ENCODE measurements at places on chromosomes 3 and 15.
A peak's percentile ranks its signal among the peaks of the same experiment; 100 is the strongest.

GRCh38 chr15:69154684-69155083 is 5.8 kb upstream of the GLCE start:
- DNase-seq = no peak

DNA sequence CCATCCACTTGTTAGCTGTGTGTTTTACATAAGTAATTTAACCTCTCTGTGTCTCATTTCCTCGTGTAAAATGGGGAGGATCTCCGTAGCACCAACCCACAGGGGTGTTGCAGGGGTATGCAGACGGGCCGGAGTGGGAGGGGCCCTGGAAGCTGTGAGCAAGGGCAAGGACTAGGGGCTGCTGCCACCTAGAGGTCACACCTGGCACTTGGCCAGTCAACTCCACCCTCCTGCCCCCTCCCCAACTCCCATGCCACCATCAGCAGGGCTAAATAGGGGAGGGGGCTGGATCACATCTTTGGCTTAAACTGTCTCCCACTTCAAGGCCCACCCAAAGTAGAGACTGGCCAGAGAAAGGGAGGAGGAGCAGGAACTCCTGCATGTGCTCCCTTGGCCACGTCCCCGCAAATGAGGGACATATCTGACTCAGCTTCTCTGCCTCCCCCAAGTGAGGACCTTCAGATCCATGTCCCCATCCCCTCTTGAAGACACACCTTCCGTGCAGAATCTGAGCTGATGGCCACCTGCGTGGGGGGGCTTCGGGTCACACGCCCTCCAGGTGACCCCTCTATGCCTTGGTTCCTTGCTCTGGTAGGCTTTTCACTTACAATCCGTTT is 2.6 kb downstream of the CCDC9B start:
- peak; percentile 82 for DNase-seq

DNA sequence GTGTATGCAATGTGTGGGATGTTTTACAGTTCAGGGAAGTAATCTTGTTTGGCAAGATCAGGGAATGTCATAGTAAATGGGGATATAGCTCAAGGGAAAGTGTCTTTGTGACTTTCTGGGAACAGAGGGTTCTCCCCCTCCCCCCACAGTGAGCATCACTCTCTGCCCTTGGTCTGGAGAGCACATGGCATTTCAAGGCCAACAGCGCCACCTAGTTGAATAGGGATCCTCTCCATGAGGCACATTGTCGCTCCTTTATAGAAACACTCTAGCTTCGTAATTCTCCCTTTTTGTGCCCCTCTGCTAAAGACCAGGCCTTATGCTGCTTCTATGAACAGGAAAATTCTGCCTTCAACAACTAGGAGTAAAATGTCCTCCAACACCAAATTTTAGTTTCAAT is 37.1 kb upstream of the ARNT2 start:
- no peak for DNase-seq

- DNase-seq = no peak
These were observed 54.9 kb upstream of the PRR20G start for GRCh38 chr3:127342735-127343134.

DNA sequence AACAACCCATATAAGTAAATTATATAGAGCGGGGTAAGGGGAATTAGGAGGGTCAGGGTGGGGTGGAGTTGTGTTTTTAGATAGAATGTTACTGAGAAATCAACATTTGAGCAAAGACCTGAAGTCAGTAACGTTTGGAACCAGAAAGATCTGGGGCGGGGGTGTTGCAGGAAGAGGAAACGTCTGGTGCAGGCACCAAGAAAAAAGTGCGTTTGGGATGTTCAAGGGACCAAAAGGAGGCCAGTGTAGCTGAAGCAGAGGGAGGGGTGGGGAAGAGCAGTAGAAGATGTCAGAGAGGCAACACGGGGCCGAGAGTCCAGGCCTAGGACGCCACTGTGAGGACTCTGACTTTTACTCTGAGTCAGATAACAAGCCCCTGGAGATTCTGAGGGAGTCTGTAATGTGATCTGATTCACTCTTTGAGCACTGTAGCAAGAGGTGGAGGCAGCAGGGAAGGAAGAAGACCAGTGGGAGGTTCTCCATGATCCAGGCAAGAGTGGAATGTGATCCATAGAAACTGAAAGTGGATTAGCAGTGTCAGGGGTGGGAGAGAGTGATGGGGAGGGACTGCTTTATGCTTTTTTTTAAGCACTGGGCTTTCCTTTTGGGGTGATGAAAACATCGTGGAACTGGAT is 179.3 kb upstream of the CHRM5 start:
- no peak for DNase-seq

- no peak for DNase-seq
These were observed 76.6 kb downstream of the RPL39L start for GRCh38 chr3:187062526-187063177.

GRCh38 chr3:29486096-29486495 is 205.2 kb downstream of the RBMS3 start:
- DNase-seq = no peak

DNA sequence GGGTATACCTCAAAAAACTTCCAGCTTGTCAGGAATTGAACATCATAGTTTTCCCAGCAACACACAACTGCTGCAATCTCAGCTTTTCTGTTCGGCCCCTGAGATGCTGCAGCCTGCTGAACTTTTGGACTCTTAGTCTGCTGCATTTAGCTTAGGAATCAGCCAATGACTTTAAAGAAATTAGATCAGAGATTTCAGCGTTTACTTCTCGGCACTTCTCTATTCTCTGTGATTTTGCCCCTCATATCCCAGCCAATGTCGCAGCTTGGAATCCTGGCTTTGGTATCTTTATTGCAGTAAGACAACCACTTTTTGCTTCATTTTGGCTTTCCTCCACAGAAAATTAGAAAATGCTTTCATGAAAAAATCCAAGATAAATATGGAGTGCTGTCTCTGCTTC is 86.3 kb upstream of the MCTP2 start:
- no peak for DNase-seq

DNA sequence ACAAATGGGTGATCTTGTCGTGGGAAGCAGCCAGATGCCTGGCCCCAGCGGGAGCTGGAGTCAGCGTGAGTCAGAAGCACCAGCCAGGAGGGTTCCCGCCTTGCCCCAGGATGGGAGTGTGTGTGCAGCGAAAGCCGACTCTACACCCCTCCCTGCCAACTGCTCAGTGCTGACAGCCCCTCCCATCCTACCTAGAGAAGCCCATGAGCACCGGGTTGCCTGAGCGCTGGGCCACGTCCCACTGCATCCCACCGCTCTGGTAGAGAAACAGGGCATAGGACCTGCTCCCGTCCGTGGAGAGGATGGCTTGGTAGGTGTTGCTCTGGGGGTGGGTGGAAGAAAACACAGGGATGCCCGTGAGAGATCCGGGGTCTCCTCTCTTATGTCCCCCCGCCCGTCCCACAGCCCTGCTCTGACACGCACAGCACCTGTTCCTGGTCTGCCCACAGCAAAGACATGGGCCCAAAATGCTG is 42.9 kb downstream of the MUC4 start:
- no peak for DNase-seq

- DNase-seq = no peak
These were observed 185.8 kb downstream of the KCNH8 start for GRCh38 chr3:19334120-19334519.

DNA sequence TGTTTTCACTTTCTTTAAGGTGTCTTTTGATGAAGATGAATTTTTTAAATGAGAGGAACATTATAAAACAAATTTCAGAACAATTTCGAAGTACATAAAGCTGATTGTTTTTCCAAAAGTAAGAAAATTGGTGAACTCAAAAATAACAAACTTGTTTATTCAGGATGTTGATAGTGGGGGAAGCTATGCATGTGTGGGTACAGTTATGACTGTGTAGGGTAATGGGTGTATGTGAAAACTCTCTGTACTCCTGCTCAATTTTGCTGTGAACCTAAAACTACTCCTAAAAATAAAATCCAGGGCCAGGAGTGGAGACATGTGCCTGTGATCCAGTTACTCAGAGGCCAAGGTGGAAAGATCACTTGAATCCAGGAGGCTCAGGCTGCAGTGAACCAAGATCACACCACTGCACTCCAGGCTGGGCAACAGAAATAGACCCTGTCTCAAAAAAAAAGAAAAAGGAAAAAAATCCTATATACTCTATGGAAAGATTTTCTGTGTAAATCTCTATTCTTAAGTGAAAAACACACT is 37.2 kb downstream of the PIK3CB start:
- no peak for DNase-seq

DNA sequence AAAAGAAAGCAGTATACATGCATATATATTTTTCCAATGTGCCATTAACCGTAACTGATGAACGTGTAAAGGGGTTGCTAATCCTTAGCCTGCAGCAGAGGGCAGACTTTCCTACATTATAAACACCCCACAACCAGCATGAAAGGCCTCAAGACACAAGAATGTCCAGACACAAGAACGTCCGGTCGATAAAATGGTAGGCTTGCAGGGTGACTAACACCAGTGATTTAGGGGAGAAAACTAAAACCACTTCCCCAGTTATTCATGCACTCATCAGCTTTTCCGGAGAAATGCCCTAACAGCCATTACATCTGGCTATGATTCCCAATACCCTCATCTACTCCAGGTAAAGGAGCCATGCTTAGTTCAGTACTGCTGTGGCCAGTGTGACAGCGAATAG is 57.4 kb downstream of the LRTM1 start:
- no peak for DNase-seq

GRCh38 chr3:161879470-161879869 is 382.9 kb downstream of the OTOL1 start:
- DNase-seq = no peak

GRCh38 chr15:56454836-56455235 is 10.1 kb downstream of the MNS1 start:
- no peak for DNase-seq

GRCh38 chr15:56325186-56325585 is 40.0 kb upstream of the TEX9 start:
- no peak for DNase-seq

GRCh38 chr3:143775459-143775858 is 72.8 kb downstream of the SLC9A9 start:
- no peak for DNase-seq

DNA sequence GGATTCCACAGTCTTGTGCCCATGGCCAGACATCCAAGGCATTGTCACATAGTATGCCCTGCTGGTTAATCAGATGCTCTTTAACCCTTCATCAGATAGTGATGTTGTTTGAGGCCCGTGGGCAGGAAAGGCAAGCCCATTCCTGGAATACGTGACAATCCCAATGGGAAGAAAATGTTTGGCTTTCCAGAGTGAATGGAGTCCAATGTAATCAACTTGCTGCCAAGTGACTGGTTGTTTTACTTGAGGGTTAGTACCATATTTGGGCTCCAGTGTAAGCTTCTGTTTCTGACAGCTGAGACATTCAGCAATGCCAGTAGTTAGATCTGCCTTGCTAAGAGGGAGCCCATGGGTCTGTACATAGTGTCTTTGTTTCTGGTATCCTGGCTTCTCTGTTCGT is 31.3 kb downstream of the RPL39L start:
- no peak for DNase-seq

DNA sequence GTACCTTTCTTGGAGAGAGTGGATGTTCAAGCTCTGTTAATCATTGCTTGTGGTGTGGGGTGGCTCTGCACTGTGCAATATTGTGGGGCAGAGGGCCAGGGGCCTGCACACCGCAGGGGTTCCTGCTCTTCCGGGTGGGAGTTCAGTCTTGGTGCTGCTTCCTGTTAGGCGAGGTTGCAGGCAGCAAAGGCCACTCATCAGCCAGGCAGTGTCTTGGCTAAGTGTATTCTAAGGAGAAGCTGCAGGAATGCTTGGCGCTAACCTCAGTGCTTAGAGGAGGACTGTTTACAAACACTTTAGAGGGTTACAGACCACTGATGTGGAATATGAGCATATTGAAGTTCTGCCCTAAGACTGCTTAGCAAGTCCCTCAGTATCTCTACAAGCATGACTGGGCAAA is 81.7 kb downstream of the CEP63 start:
- DNase-seq = no peak

DNA sequence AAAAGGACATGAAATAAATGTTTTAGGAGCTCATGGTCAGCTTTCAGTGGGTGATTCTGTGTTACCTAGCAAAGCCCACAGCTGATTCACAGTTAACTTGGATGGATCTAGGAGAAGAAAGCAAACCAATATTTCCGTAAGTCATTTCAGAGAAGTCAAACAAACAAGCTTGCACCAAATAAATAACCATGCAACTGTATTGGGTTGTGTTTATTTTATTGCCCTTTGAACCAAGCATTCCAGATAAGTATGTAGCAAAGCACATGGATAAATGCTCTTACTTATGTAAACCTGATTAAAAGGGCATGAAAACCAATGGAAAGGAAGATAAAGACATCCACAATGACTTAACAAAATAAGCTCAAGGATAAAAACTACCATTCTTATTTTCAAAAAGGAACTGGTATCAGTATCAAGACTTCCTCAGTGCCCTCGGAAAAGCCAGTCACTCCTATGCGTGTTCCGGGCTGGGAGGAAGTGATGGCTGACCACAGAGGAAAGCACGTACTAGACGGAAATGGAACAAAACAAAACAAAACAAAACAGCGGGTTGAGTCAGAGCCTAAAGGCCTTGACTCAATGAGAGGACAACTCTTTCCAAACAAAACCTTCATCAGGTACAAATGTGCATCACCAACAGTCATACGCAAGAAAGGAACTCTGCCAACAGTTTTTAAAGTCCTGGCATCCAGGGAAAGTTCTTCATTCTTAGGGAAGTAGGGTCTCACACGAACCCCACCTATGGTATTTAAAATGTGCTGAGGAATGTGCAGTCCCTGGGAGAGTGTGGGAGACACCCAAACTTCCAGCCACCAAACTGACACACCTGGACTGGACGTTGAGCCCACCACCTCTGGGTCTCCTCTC is 103.3 kb downstream of the SNRK start:
- DNase-seq = peak; percentile 48

DNA sequence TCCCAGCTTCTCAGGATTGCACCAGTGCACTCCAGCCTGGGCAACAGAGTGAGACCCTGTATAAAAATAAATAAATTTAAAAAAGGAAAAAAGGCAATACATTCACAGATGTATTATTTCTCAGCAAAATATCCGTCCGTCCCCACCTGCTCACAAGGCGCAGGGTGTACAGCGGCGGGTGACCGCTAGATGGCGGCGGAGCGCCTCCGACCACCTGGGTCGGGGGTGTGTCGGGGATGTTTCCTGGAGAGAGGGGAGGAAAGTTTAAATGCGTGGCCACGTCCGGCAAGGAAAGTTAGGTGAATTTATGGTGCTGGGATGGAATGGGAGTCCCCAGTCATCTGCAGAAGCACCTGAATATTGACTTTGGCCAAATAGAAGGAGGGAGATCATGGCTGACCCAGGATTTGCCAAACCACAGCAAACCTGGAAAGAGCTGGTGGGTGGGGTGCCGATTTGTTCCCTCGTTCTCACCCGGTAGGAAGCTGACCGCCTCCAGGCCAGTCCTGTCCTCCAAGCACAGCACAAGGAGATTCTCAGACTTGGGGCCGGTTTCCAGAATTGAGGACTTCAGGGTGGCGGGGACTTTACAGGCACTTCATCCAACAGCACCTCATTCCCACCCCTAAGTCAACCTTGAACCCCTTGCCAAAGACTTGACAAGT is 88.3 kb downstream of the TMEM266 start:
- DNase-seq = peak; percentile 33

GRCh38 chr3:103787164-103787871 is 1352.5 kb downstream of the ZPLD1 start:
- no peak for DNase-seq

DNA sequence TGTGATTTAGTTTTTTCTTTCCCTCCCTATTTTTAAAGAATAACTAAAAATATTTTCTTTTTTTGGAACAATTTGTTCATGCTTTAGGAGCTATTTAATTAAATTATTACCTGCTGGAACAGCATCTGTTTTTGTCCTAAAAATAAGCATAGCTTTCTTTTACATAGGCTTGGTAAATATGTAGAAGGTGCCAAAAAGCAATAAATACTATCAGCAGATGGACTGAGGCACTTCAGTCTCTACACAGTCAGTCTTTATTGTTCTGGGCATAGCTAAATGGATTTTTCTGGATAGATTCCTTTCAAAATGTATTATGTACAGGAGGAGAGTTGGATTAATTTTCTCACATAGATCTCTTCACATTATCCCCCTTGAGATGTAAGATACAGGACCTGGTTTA is 223.5 kb downstream of the NAALADL2 start:
- no peak for DNase-seq
